ENCODE measurements at places on chromosomes 1 and 21.

GRCh38 chr1:24946861-24947658 is 17.0 kb upstream of the RUNX3 start:
- no peak for DNase-seq

- DNase-seq = no peak
Observed at GRCh38 chr1:218994615-218995014, 179.1 kb upstream of the LYPLAL1 start.

- DNase-seq = no peak
Observed at GRCh38 chr1:43312663-43313515, 12.1 kb downstream of the TIE1 start.

DNA sequence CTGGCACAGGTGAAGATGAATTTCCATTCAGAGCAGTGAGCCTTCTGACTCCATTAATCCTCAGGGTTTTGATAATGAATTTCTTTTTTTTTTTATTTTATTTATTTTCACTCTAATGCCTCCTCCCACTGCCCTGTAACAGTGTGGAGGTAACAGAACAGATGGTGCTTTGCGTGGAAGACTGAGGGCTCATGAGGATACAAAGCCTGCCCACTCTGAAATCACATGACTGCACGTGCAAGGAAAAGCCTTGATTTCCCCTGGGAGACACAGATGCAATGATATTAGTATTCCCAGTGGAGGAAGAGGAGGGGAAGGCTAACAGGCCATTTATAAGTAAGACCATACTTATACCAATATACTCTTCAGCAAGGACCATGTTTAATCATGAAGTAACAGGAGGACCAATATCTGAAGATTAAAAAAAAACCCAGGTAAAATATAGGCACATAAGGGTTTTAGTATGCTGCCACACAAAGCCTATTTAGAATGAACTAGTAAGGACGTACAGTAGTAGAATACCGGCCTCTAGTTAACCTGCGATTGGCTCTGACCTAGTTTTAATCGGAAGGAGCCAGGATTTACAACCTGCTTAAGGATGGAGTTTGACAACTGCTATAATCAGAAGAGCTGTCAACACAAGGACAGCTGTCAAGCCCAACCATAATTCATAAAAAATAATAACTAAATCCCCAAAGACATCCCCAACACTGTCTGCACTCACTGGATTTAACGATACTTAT is 69.6 kb downstream of the LHX4 start:
- DNase-seq = no peak

GRCh38 chr1:14894811-14895560 is 258.6 kb upstream of the TMEM51 start:
- DNase-seq = no peak

DNA sequence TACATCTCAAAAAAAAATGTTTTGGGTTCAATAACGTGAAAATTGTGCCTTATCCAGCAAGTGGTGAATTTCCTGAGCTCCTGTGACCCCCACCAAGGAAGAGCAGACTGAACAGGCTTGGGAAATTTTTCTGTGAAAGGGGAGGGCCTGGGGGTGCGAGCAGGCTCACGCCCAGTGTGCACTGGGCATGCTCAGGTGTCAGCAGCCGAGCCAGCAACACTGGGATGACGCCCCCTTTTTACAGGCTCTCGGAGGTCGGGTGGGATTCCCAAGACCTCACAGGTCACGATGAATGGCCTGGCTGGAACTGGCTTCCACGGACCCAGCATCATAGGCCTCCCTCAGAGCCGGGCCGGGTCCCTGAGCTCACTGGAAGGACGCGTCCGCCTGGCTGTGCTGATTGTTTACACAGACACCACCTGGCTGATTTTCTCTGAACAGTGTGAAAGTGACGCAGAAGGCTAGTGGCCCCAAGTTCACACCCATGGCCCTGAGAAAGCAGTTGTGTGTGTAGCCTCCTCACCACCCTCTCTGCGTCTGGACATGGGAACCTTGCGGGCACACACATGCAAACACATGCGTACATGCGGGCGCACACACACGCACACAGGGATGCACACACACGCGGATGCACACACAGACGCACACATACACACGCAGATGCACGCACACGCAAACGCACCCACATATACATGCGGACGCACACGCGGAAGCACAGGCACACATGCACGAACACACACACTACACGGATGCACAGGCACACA is 9.2 kb downstream of the CSTB start:
- no peak for DNase-seq

- no peak for DNase-seq
Observed at GRCh38 chr1:183936791-183937190, 100.7 kb downstream of the COLGALT2 start.

- no peak for DNase-seq
Observed at GRCh38 chr1:103457886-103458455, 67.5 kb upstream of the RNPC3 start.

GRCh38 chr1:199322278-199322677 is 683.4 kb downstream of the PTPRC start:
- no peak for DNase-seq

GRCh38 chr1:116478621-116479020 is 92.2 kb downstream of the CD58 start:
- DNase-seq = no peak

GRCh38 chr21:34696121-34696520 is 27.3 kb downstream of the CLIC6 start:
- no peak for DNase-seq

GRCh38 chr1:159798893-159799292 is 3.3 kb upstream of the FCRL6 start:
- peak; percentile 35 for DNase-seq
